ENCODE measurements at places on chromosomes 12 and 14. TPM values are rescaled to one million over a fixed set of nuclear protein-coding genes. Genes with fewer than 3 reads are reported as not detected.
A peak's percentile ranks its signal among the peaks of the same experiment; 100 is the strongest.

DNA sequence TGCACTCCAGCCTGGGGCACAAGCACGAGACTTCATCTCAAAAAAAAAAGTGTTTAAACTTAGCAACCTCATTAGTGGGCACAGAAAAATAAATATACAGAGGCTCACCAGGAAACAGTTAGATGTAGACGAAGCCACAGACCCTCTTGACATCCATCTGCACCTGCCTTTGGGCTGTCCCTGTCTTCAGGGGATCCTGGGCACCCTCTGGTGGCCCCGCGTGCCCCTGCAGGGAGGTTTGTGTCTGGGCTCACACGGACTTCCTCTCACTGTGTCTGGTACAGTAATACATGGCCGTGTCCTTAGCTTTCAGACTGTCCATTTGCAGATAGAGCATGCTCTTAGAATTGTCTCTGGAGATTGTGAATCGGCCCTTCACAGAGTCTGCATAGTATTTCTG, 916.5 kb downstream of the TMEM121 start:
- no peak overlapping the region for H3K4me3 ChIP-seq
- no peak for DNase-seq
- H3K36me3 ChIP-seq, result no peaks in the 10 kb centered on the region
- H3K4me1 ChIP-seq, result no peaks in the 10 kb centered on the region
- no peaks in the 10 kb centered on the region for H3K27me3 ChIP-seq

GRCh38 chr12:89314060-89314761, 38.1 kb downstream of the DUSP6 start:
- peaks cover 8% of the 10 kb centered on the region for H3K4me1 ChIP-seq
- DNase-seq, result no peak
- no peak overlapping the region for H3K4me3 ChIP-seq
- H3K27me3 ChIP-seq, result no peaks in the 10 kb centered on the region

DNA sequence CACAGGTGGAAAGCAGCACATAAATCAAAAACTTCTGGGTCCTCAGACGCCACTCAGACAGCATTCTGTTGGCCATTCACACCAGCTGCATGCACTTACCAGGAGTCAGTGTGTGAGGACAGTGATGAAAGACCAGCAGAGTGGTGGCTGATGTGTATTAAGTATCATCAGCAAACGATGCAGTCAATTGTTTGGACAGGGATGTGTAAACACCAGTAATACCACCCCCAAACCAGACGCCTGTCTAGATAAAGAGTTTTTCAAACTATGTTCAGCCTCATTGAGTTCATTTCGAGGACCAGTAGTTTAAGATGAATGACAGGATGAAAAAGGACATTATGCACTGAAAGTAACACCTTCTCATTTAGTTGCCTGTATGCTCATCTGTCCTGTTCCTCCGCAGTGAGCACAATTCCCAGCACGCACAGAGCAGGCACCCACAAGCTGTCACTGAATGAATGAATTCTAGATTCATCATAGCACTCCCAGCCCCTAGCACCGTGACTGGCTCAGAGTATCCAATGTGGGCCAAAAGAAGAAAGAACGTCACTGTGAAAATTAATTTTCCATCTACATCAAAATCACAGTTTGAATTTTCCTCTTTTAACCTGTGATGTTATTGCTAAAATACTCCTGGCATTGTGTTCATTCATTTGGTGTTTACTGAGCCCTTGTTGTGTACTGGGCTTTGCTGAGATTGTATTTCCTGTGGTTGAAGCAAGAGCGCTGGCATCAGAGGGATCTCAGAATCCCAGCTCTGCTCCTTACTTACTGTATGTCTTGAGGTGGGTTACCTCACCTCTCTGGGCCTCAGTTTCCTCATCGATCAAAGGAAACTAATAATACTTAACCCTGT, 124.8 kb upstream of the NOS1 start:
- H3K27ac ChIP-seq, result no peak overlapping the region
- H3K4me3 ChIP-seq, result no peak overlapping the region
- DNase-seq, result no peak
- no peaks in the 10 kb centered on the region for H3K36me3 ChIP-seq
- H3K4me1 ChIP-seq, result peaks cover 5% of the 10 kb centered on the region

- H3K36me3 ChIP-seq, result peaks cover 92% of the 10 kb centered on the region
- peaks cover 3% of the 10 kb centered on the region for H3K4me1 ChIP-seq
- DNase-seq, result peak; percentile 59
- H3K27me3 ChIP-seq, result no peaks in the 10 kb centered on the region
- no peak overlapping the region for H3K27ac ChIP-seq
Measured at GRCh38 chr14:67335781-67336180, 23.8 kb downstream of the ATP6V1D start.

The SIX6 gene
- not detected for total RNA-seq

DNA sequence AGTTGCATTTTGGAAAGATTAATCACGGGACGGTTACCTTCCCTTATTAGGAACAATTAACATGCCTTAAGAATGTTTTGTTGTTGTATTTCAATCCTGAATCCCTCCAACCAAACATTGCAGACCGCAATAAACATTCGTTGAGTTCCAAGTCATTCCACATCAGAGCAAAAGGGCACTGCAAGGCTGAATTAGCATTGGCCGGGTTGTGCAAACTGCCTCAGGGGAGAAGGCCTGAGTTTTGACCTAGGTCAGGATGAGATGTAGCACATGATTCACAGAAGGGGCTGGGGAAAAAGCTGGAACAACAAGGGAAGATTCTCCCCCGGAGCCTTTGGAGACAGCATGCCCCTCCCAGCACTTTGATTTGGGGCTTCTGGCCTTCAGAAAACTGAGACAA, 82.1 kb upstream of the BDKRB2 start:
- H3K36me3 ChIP-seq, result no peaks in the 10 kb centered on the region
- no peak overlapping the region for H3K27ac ChIP-seq
- DNase-seq, result no peak
- no peak overlapping the region for H3K4me3 ChIP-seq

The ACSM4 gene
- total RNA-seq, result 13.9 TPM

GRCh38 chr14:36976571-36977023, 195.8 kb downstream of the SLC25A21 start:
- peak; percentile 56 for DNase-seq
- no peak overlapping the region for H3K27ac ChIP-seq
- no peaks in the 10 kb centered on the region for H3K27me3 ChIP-seq
- H3K4me1 ChIP-seq, result no peaks in the 10 kb centered on the region
- H3K4me3 ChIP-seq, result no peak overlapping the region
- no peaks in the 10 kb centered on the region for H3K36me3 ChIP-seq

The TEX22 gene
- 3.5 TPM for total RNA-seq

DNA sequence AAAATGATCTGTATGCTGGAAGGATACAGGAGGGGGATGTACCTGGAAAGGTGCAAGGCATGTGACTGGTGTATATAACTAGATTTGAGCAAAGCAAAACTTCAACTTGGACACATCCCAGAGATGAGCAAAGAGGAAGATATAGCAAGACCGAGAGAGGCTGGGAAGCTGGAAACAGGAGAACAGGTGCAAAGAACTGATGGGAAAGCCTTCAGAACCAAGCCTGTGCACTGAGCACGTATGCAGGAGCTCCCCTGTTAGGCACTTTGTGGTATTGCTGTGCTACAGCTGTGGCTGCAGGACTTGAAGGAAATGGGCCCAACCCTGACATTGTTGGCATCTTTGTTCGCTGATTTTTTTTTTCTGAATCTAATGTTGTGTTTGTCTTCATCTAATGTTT, 120.7 kb upstream of the PWP1 start:
- no peaks in the 10 kb centered on the region for H3K36me3 ChIP-seq
- no peaks in the 10 kb centered on the region for H3K4me1 ChIP-seq
- peak; percentile 83 for DNase-seq
- H3K27me3 ChIP-seq, result no peaks in the 10 kb centered on the region

GRCh38 chr14:79730953-79731352, 480.4 kb downstream of the DIO2 start:
- H3K27me3 ChIP-seq, result no peaks in the 10 kb centered on the region
- peaks cover 11% of the 10 kb centered on the region for H3K4me1 ChIP-seq
- peak overlapping the region; percentile 40 for H3K27ac ChIP-seq
- H3K4me3 ChIP-seq, result no peak overlapping the region
- DNase-seq, result no peak

The TUBA1B gene
- total RNA-seq, result 1,020 TPM

GRCh38 chr12:131385313-131386166, 325.4 kb upstream of the SFSWAP start:
- H3K36me3 ChIP-seq, result no peaks in the 10 kb centered on the region
- no peaks in the 10 kb centered on the region for H3K4me1 ChIP-seq
- no peaks in the 10 kb centered on the region for H3K27me3 ChIP-seq
- no peak overlapping the region for H3K27ac ChIP-seq
- DNase-seq, result no peak

The NPAS3 gene
- 1.2 TPM for total RNA-seq

The CDK2 gene
- total RNA-seq, result 60.8 TPM

The GNB3 gene
- 3.6 TPM for total RNA-seq

GRCh38 chr14:100159094-100159864, at the start of gene DEGS2:
Gene DEGS2, minus strand, starts transcription at chr14:100159645. Its CDS starts 58 bp downstream, at chr14:100159587.
- H3K27me3 ChIP-seq, result peaks cover 67% of the 10 kb centered on the region
- peak; percentile 94 for DNase-seq
- no peaks in the 10 kb centered on the region for H3K36me3 ChIP-seq

- no peak overlapping the region for H3K4me3 ChIP-seq
- H3K36me3 ChIP-seq, result no peaks in the 10 kb centered on the region
- no peak overlapping the region for H3K27ac ChIP-seq
Measured at GRCh38 chr12:31768046-31768445, 39.2 kb upstream of the AMN1 start.

DNA sequence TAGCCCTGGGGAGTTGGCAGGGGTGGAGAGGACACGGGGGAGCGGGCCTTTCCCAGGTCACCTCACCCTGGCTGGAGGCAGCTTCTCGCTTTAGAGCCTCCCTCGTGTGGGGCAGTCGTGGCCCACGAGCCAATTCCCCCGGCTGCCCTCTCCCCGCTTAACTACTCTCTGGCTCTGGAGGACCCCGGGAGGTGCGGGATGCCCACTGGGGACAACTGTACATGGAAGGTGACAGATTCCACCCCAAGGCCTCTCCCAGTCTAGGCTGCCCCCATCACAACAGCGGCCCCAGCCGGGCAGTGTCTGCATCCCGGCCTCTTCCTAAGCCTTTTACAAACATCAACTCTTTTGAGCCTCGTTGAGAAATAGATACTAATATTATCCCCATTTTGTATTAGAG, 78.1 kb downstream of the KIF26A start:
- H3K36me3 ChIP-seq, result no peaks in the 10 kb centered on the region
- H3K27me3 ChIP-seq, result no peaks in the 10 kb centered on the region
- peaks cover 7% of the 10 kb centered on the region for H3K4me1 ChIP-seq
- H3K4me3 ChIP-seq, result no peak overlapping the region
- no peak overlapping the region for H3K27ac ChIP-seq
- no peak for DNase-seq

- H3K27me3 ChIP-seq, result no peaks in the 10 kb centered on the region
- no peak overlapping the region for H3K4me3 ChIP-seq
- no peak overlapping the region for H3K27ac ChIP-seq
- H3K4me1 ChIP-seq, result peaks cover 9% of the 10 kb centered on the region
- DNase-seq, result no peak
Measured at GRCh38 chr12:66624806-66625205, 54.1 kb downstream of the GRIP1 start.

DNA sequence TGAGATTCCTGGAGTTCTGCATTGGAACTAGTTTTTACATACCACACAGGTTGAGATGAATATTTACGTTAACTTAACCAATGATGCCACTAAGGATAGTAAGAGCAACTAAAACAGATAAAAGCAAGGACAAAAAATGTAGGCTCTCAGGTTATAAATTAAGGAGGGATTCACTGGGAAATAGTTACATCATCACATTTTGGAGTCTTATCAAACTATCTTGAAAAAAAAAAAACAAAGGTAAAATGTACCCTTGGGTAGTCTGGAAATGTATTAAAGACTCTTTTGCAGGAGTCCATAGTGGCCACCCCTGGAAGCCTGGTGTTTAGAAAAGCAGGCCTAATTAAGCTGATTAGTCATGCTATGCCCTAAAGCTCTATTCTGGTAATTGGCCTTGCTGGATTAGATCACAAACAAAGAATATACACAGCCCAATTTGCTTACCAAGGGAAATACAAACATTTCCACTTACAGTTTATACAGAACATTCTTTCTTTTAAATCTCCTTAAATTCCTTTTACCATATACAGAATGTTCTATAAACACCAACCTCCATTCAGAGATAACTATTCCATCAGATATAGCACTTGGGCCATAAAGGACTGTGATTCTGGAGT, 39.3 kb downstream of the SLC25A47 start:
- H3K4me1 ChIP-seq, result peaks cover 14% of the 10 kb centered on the region
- no peak overlapping the region for H3K4me3 ChIP-seq
- no peak overlapping the region for H3K27ac ChIP-seq
- H3K27me3 ChIP-seq, result no peaks in the 10 kb centered on the region
- no peak for DNase-seq
- H3K36me3 ChIP-seq, result peaks cover 95% of the 10 kb centered on the region

DNA sequence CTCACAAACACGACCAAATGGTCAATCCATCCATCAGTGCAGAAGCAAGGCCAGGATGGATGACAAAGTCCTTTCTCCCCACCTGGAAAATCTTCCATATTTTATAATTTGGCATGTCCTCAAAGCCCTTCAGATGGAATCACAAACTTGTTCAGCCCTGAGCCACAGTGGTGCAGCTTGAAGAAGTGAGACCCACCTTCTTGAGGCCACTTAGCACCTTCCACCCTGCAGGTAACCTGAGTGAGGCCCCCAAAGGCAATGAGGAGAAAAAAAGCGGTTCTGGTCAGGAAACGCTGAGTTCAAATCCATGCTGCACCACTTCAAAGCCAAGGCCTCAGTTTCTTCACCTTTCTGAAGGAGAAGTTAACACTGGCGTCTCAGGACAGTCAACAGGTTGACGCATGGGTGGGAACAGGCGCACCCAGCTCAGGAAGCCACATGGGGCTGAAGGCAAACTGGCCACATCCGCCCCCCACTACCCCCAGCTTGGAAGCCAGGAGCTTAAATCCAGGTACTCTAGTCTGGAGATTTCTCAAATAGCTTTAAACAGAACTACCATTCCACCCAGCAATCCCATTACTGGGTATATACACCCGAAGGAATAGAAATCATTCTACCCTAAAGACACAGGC, 320.4 kb downstream of the BCL11B start:
- H3K4me3 ChIP-seq, result no peak overlapping the region
- H3K27me3 ChIP-seq, result no peaks in the 10 kb centered on the region
- peak; percentile 13 for DNase-seq
- peaks cover 2% of the 10 kb centered on the region for H3K4me1 ChIP-seq
- no peak overlapping the region for H3K27ac ChIP-seq

- DNase-seq, result no peak
- no peak overlapping the region for H3K4me3 ChIP-seq
- peaks cover 13% of the 10 kb centered on the region for H3K36me3 ChIP-seq
- H3K4me1 ChIP-seq, result no peaks in the 10 kb centered on the region
- no peaks in the 10 kb centered on the region for H3K27me3 ChIP-seq
Measured at GRCh38 chr12:1272142-1272541, 281.1 kb downstream of the ERC1 start.

The WASHC4 gene
- total RNA-seq, result 37.6 TPM

DNA sequence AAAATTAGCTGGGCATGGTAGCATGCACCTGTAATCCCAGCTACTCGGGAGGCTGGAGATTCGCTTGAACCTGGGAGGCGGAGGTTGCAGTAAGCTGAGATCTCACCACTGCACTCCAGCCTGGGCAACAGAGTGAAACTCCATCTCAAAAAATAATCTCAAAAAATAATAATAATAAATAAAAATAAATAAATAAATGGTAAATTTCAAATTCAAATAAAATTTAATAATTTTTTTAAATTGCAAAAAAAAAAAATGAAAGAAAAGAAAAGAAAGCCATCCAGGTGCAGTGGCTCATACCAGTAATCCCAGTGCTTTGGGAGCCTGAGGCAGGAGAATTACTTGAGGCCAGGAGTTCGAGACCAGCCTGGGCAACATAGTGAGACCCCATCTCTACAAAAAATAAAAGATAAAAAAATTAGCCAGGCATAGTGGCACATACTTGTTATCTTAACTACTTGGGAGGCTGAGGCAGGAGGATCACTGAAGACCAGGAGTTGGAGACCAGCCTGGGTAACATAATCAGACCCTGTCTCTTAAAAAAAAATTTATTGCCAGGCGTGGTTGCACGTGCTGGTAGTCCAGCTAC, 36.4 kb downstream of the ALDH2 start:
- H3K27me3 ChIP-seq, result no peaks in the 10 kb centered on the region
- no peak overlapping the region for H3K27ac ChIP-seq
- H3K4me1 ChIP-seq, result no peaks in the 10 kb centered on the region
- DNase-seq, result no peak

Data from endodermal cell (in vitro differentiated cells).